ENCODE measurements at places on chromosomes 12 and 14.
A peak's percentile ranks its signal among the peaks of the same experiment; 100 is the strongest.

GRCh38 chr14:76782885-76783566, 21.8 kb downstream of the VASH1 start:
- no peak for DNase-seq

DNA sequence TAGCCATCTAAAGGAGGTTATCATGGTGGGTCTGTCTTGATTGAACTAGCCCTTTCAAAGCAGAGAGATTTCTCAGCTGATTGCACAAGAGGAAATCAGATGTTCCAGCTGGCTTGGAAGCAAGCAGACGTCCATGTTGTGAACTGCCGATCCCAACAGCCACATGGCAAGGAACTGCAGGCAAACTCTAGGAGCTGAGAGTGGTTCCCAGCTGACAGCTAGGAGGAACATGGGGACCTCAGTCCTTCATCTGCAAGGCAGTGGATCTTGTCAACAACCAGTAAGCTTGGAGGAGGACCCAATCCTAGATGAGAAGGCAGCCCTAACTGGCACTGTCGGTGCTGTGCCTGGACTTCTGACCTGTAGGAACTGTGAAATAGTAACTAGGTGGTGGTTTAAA, 7.7 kb downstream of the ACVR1B start:
- no peak for DNase-seq

GRCh38 chr12:51970904-51971646, 19.6 kb downstream of the ACVR1B start:
- DNase-seq: no peak

DNA sequence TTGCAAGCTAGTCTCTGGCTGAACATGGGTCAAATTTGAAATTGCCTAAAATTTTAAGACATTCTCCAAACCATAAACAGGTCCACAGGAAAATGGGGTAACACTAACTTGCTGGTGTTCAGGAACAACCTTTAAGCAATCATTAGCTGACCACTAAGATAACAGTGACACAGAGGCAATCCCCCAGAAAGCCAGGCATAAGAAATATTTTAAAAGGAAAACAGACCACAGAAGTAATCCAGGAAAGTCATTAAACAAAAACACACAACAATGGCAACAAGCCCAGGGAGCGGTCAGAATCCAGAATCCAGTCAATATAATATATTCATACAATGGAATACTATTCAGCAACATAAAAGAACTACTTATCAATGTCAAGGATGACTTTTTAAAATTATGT, 59.1 kb downstream of the LRP6 start:
- DNase-seq: no peak

GRCh38 chr12:114682785-114683708, 928 bp downstream of the TBX3 start:
- DNase-seq: no peak

DNA sequence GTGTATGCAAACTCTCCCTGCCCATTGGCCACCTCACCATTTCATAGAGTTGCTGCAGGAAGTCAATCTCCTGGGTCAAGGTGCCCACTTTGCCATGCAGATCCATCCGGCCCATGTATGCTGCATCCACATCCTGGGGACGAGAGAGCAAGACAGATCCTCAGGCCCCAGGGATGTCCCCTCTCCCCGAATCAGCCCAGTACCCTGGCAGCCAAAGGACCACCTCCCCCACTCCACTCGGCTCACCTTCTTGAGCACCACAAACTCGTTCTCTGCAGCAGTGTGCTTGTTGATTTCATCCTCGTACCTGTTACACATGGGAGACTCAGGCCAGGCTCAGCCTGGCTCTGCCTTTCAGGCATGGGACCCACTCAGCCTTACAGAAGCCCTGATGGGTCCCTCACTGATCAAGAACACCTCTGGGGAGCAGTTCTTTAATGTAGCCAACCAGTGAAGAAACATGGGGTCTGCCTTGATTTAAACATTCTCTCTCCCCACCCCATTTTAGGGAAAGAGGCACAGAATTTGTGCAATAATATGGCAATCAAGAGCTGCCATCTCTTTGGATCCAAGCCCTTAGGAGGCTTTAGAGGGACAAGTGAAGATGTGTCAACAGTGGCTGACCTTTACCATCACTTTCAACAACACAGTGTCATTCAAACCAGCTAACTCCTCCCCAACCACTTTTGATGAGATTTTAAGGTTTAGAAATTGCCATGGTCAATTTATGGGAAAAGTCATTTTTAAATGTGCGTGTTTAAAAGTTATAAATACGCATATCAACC, 3.9 kb downstream of the KRT79 start:
- no peak for DNase-seq

DNA sequence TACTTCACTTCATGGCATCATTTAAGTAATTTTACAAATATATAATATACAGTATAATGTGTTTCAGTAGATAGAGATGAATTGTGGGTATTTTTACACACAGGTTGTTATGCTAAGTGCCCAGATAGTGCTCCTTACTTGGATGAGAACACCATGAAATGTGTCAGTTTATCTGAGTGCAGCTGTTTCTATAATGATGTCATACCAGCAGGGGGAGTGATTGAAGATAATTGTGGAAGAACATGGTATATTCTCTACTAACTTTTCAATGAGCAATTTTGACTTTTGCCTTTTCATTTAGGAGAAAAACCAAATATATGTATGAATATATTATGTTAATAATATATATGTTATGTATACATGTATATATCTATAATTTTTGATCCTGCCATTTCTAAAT, 221.6 kb downstream of the LRRK2 start:
- DNase-seq: no peak

GRCh38 chr14:104361101-104361591, 218.4 kb upstream of the C14orf180 start:
- DNase-seq: no peak

- DNase-seq: no peak
Observed at GRCh38 chr14:99838639-99839134, 45.5 kb downstream of the EML1 start.

GRCh38 chr14:80809663-80810062, 131.9 kb downstream of the CEP128 start:
- no peak for DNase-seq

GRCh38 chr14:90583916-90584605, 187.2 kb downstream of the CALM1 start:
- DNase-seq: no peak

GRCh38 chr12:99267038-99267437, 380.5 kb upstream of the GARIN6 start:
- DNase-seq: no peak

GRCh38 chr12:3976351-3976938, 103.2 kb upstream of the PARP11 start:
- no peak for DNase-seq

GRCh38 chr12:42129595-42130204, 15.0 kb downstream of the GXYLT1 start:
- DNase-seq: no peak

DNA sequence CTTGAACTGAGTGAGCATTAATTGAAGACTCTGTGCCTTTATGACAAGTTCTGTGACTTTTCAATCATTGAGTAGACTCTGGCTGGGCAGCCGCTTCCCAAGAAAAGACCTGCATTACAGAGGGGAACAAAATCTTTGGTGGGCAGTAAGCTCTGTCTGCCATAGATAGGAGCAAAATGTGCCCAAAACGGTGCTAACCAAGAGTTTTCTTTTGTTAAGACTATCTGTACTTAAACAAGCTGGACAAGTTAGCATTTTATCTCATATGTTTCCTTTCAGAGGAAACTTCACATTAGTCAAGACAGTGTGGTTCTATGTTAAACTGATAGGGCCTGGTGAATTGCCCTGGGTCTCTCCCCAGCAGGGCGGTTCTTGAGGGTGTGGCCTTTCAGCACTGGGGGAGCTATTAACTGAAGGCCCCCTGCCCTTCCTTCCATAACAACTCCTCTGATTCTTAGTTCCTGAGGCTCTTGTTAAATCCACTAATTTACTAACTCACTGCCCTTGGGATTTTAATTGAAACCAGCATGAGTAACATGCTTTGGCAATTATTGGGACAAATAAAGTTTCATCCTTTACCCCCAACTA, 219.6 kb downstream of the KTN1 start:
- DNase-seq: no peak

DNA sequence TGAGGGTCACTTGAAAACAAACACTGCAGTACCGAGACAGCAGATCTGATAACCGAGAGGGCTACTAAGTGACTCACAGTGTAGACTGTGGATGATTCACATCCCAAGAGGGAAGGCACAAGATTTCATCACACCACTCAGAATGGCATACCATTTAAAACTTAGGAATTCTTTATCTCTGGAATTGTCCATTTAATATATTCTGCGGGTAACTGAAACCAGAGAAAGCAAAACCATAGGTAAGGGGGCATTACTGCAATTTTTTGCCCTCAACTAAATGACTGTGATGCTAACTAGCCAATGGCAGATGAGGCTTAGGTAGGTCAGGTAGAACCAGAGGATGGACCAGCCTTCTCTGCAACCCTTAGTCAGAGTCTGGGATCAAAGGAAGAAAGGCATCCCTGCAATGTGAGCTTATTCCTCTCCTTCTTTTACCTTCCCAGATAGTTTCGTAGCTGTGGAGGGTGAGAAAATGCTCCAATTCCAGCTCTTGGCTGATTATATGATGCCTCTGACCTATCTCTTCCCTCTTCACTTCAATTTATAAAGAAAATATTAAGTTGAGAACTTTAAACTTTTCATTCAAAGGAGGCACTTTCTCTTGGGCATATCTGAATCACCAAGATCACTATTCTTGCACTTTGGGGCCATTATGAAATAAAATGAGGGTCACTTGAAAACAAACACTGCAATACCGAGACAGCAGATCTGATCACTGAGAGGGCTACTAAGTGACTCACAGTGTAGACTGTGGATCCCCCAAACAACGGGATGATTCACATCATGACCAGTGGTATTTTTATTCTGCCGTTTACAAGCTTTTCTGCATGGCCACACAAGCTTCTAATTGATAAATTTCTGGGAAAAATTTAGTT, 6.8 kb downstream of the ART4 start:
- no peak for DNase-seq

GRCh38 chr14:21702316-21702715, 28.7 kb upstream of the OR4E1 start:
- no peak for DNase-seq

- no peak for DNase-seq
Observed at GRCh38 chr12:101490286-101490920, 15.3 kb downstream of the SPIC start.

DNA sequence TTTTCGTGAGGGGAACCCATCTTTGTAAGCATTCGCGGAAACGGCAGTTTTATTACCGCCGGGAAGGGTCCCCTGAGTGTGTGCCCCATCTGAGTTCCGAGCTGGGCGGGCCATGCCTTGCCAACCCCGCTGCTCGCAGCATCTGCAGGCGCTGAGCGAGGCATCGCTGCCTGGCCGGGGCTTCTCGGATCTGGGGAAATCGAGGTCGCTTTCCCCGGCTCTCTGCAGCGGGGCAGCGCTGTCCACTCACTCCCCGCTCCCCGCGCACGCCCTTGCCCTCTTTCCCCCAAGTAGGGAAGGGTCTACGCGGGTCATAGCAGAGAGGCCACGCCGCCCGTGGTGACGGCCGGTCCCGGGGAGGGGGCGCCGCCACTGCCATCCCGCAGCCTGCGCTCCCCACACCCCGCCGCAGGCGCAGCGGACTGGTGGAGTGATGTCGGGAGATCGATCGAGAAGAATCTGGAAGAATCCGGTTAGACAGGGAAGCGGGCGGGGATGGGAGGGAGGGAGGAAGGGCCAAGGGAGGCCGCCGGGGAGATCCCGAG, 507 bp upstream of the FKBP4 start:
- DNase-seq: peak; percentile 44

DNA sequence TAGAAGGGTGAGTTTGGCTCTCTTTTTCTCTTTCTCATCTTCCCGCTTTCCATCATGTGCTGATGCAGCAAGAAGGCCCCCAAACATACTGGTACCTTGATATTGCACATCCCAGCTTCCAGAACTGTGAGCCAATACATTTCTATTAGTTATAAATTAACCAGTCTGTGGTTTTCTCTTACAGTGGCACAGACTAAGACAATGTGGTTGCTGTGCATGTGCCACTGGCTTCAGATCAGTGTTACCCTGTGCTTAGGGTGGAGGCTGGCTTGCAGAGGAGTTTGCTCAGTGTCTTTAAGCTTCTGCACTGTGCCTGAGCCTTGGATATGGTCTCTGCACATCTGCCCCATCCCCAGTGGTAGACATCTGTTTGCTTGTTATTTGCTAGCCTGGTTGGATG, 5.5 kb downstream of the IFI27L2 start:
- DNase-seq: no peak

GRCh38 chr14:35340616-35341453, 48.7 kb downstream of the PSMA6 start:
- DNase-seq: no peak

GRCh38 chr12:113328368-113328889, 6.5 kb downstream of the SLC8B1 start:
- no peak for DNase-seq

DNA sequence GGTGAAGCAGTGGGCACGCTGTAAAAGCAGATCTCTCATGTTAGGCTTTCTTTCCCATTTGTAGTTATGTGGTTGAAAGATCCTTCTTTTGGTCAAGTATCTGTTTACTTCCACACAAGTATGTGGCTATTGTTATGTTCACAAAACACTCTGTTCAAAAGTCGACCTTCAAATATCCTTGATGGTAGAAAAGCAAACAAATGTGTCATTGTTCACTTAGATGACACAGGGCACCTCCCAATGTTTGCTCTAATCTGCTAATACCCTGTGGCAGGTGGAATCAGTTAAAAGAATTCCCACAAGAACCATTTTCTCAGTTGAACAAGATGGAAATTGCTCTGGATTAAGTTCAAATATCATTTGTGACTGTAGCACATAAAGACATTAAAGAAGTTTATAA, 43.6 kb upstream of the NAA30 start:
- no peak for DNase-seq

GRCh38 chr12:752695-753610, 574 bp downstream of the WNK1 start:
- DNase-seq: peak; percentile 40

DNA sequence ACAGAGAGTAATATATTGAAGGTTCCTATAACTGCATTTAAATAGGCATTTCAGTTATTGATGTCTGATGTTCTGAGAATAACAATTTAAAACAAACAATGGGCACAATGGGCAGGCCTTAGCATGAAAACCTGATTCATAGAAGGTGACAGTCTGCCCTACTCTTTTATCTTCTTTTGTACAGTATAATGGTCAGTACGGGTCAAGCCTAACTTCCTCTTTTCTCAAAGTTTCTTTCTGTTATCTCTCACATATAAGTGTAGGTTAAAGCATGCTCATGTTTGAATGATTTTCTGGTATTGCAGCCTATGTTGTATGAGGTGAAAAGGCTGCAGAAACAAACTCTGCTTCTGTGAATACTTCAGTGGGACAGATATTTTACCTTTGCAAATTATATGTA, 14.2 kb downstream of the FKBP3 start:
- no peak for DNase-seq

- no peak for DNase-seq
Observed at GRCh38 chr12:75650595-75651341, 139.4 kb upstream of the KRR1 start.

DNA sequence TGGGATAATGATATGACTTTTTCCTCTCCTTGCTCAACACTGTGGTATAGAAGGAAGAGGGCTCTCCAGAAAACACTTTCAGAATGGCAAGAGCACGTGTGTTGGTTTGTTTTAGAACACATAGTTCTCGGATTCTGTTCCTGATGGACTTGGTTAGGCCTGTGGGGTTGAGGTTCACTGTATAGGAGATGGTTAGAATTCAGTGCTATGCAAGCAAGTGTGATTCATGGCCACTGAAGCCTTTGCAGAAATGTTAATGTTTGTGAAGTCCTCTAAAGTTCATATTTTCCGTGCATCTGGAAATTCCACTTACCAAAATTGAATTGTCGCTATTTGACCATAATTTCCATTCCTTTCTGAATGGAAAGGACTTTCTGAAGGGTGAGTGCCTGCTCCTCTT, 233.2 kb upstream of the DDHD1 start:
- no peak for DNase-seq

GRCh38 chr14:104970231-104971068, 7.7 kb downstream of the AHNAK2 start:
- DNase-seq: no peak

All from stimulated activated CD4-positive, alpha-beta T cell treated with anti-CD3 and anti-CD28 coated beads, Interleukin-12 subunit alpha, Interleukin-12 subunit beta, amount 100 ng/mL, for 4 hours (primary cell).